Stomach (tissue), 19 donors: ENCODE measurements at places on chromosomes 13 and 19. TPM values are rescaled to one million over a fixed set of nuclear protein-coding genes. Genes with fewer than 3 reads are reported as not detected.

Gene CGB1
- not detected for total RNA-seq

DNA sequence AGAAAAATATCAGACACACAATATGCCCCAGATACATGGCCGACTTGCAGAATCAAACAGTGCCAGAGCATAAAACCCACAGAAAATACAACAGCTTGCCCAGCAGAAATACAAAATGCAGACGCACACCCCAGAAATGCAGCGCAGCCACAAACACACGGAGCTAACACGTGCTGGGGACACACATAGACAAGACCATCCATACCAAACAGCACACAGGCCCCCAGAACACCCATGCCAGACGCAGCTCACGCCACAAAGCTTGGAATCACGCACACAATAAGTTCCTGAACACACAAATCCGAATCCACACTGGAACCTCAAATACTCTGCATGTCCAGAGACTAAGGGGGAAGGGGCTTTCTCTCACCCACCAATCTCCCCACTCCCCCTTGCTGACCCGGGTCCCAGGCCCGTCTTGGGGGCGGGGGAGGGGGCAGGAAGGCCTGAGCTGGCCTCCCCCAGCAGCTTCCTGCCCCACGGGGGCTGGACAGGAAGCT, 17.2 kb downstream of the CCDC97 start:
- DNase-seq: no peak
- H3K4me1 ChIP-seq: peaks cover 79% of the 10 kb centered on the region
- H3K4me3 ChIP-seq: peak overlapping the region; percentile 31
- H3K27ac ChIP-seq: peak overlapping the region; percentile 80
- H3K36me3 ChIP-seq: peaks cover 45% of the 10 kb centered on the region
- no peaks in the 10 kb centered on the region for H3K27me3 ChIP-seq

- no peaks in the 10 kb centered on the region for H3K4me1 ChIP-seq
- H3K27me3 ChIP-seq: peaks cover 6% of the 10 kb centered on the region
- DNase-seq: no peak
- H3K4me3 ChIP-seq: no peak overlapping the region
- H3K27ac ChIP-seq: no peak overlapping the region
These were observed 22.8 kb upstream of the RNF17 start for GRCh38 chr13:24741016-24741662.

Gene HNRNPM
- 107 TPM for total RNA-seq

Gene IGFL3
- total RNA-seq: not detected

Gene SBK2
- total RNA-seq: not detected

DNA sequence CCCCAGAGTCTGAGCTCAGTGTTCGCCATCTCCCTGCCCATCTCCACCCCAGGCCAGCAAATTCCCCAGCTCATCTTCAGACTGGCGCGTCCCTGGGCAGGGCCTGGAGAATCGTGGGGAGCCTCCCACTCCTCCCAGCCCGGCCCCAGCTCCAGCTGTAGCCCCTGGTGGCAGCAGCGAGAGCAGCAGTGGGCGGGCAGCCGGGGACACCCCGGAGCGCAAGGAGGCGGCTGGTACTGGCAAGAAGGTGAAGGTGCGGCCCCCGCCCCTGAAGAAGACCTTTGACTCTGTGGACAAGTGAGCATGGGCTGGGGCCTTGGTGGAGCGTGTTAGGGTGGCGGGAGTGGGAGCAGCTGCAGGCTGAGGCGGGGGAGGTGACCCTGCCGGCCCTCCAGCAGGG, 8.4 kb upstream of the PRR19 start:
- H3K36me3 ChIP-seq: peaks cover 68% of the 10 kb centered on the region
- no peak overlapping the region for H3K27ac ChIP-seq
- no peak for DNase-seq
- H3K27me3 ChIP-seq: no peaks in the 10 kb centered on the region
- peaks cover 25% of the 10 kb centered on the region for H3K4me1 ChIP-seq
- no peak overlapping the region for H3K4me3 ChIP-seq

- H3K4me3 ChIP-seq: no peak overlapping the region
- peak overlapping the region; percentile 75 for H3K27ac ChIP-seq
- H3K36me3 ChIP-seq: no peaks in the 10 kb centered on the region
- DNase-seq: peak; percentile 66
These were observed 197.0 kb downstream of the COL4A1 start for GRCh38 chr13:110109910-110110309.

- DNase-seq: no peak
- H3K4me1 ChIP-seq: no peaks in the 10 kb centered on the region
- H3K27me3 ChIP-seq: peaks cover 8% of the 10 kb centered on the region
- no peak overlapping the region for H3K4me3 ChIP-seq
- H3K36me3 ChIP-seq: peaks cover 30% of the 10 kb centered on the region
- no peak overlapping the region for H3K27ac ChIP-seq
These were observed 19.6 kb downstream of the KCNC3 start for GRCh38 chr19:50309396-50310125.

DNA sequence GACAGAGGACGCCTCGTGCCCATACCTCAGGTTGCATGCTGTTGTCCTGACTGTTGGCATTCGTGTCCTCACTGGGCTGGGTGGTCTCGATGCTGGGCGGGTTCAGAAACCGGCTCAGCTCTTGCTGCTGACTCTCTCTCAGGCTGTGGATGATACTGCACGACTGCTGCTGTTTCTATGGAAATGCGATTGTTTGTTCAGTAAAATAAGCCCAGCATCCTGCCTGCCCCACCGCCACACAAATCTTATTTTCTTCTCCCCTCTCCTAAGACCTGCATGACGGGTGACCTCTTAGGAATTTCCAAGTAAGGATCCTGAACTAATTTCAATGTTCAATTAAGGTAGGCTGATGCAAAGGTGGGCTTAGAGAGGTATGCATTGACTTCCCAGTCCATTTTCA, 356.5 kb downstream of the NALCN start:
- no peaks in the 10 kb centered on the region for H3K27me3 ChIP-seq
- no peak for DNase-seq

DNA sequence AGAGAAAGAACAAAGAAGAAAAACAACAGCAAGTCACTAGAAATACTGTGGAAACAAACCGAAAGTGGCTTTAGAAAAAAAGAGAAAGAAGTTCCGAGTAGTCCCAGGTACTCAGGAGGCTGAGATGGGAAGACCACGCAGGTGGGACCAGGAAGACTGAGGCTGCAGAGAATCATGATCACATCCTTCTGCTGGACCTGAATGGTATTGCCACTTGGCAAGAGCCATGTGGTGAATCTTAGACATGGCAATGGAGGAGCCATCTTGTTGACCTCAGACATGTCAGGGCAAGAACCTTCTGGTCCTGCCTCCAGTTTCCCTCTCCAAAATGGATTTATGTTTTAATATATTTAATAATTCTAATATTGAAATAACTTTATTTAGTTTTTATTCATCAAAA, 37.4 kb upstream of the ZNF724 start:
- no peak overlapping the region for H3K4me3 ChIP-seq
- no peaks in the 10 kb centered on the region for H3K36me3 ChIP-seq
- H3K4me1 ChIP-seq: no peaks in the 10 kb centered on the region
